ENCODE measurements at places on chromosomes 12 and 14.

DNA sequence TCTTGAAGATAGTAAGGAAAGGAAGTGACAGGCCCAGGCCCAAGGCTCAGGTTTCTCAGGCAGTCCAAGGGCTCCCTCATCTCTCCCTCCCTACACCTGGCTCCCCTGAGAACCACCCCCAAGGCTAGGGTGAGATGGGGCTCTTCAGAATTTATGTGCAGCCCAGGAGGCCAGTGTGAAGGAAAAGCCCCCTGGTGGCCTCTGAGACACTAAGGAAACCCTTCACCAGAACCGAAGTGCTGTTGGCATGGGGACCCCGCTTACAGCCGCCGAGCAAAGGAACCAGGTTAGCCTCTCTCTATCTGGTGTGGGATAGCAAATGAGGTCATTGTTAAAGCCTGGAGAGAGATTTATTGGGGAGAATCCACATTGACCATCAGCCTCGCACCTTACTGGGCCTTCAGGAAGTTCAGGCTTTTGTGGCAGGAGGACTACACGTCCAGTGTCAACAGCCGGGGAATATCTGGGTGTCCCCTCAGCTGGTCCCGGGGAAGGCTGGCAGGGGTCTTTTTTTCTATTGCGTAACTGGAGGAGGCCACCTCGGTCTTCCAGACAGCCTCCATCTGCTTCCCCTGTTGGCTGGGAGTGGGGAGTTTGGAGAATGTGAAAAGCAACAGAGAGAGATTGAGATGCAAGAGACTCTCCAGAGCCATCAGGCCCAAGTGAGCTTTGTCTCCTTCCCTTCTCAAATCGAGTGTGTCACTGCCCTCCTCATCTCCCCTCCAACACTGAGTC is 18.1 kb downstream of the FAM186B start:
- no peak for DNase-seq

DNA sequence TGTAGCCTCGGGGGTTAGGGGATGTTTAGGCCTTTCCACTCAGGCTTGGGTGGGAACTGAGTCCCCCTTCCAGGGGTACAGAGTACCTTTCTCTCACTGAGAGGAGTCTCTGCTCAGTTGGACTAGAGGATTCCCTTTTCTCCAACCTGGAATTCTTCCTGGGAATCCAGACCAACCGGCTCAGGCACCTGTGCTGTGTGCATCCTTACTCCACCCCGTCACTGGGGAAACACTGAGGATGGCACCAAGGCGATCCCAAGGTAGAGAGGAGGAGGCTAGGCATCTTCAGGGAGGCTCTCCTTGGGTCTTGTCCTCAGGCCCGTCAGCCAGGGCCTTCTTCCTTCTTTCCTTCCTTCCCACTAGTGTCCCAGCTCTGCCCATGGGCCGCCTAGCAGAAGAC is 871 bp upstream of the TGM1 start:
- no peak for DNase-seq

GRCh38 chr14:49212721-49213120 is 373.5 kb downstream of the RPS29 start:
- DNase-seq = no peak

- no peak for DNase-seq
These were observed 41.1 kb downstream of the BBS10 start for GRCh38 chr12:76307083-76307482.

DNA sequence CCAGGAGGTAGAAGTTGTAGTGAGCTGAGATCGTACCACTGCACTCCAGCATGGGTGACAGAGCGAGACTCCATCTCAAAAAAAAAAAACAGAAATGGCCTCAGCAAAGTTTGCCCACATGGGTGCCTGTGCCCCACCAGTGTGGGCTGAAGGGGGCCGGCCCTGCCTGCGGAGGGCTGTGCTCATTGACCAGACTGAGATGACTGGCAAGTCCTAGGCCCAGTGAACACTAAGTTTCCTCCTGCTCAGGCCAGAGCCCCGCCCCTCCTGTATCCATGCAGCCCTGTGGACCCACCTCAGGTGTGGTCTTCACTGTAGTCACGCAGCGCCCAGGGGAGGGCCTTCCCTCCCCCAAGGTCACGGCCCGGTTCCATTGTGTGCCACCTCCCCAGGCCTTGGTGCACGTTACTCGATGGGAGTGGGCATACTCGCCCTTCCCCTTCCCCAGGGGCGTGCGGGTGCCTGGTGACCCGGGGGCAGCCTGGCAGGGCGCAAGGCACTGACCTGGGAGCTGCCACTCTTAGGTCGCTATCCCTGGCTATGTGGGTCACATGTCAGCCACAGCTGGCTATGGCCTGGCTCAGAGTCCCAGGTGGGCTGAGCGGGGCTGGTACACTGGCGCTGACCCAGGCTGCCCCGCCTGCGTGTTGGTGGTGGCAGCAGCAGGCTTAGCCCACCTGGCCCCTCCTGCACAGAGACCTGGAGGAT is 16.1 kb downstream of the INF2 start:
- DNase-seq = no peak

- no peak for DNase-seq
These were observed 3.2 kb downstream of the WDR89 start for GRCh38 chr14:63638493-63638892.

Measured in uterus (tissue), 4 donors.